D341Med (cell line): ENCODE measurements at places on chromosomes 12 and 14.

DNA sequence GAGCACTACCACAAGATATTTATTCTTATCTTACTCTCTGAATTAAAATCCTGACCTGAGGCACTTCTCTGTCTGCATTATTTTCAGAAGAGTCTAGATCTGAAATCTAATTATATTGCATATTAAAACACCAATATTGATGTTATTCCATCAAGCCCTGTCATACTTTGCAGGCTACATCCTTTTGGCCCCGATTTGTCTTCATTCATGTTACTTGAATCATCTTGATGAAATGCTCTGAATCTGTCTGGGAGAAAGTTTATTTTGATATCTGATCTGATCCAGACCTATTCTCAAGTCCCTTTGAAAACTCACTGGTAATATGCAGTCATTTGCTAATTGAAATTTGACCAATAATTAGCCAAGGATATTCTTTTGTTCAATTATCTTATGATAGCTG, 79.9 kb downstream of the BBS10 start:
- DNase-seq, result no peak

DNA sequence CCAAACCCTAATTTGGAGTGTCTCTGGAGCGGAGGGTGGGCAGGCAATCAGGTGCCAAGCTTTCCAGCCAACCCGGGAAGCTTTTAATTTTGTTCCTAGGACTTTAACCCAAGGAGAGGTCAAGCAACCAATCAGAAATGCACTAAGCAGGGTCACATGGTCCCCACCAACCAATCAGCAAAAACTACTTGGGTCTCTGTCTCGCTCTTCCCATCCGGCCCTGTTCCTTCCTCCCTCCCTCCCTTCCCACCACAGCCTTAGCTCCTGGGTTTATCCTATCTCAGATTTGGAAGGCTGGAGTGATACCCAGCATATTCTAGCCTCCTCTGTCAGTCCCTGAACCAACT, 7.3 kb downstream of the HOXC5 start:
- DNase-seq, result no peak

DNA sequence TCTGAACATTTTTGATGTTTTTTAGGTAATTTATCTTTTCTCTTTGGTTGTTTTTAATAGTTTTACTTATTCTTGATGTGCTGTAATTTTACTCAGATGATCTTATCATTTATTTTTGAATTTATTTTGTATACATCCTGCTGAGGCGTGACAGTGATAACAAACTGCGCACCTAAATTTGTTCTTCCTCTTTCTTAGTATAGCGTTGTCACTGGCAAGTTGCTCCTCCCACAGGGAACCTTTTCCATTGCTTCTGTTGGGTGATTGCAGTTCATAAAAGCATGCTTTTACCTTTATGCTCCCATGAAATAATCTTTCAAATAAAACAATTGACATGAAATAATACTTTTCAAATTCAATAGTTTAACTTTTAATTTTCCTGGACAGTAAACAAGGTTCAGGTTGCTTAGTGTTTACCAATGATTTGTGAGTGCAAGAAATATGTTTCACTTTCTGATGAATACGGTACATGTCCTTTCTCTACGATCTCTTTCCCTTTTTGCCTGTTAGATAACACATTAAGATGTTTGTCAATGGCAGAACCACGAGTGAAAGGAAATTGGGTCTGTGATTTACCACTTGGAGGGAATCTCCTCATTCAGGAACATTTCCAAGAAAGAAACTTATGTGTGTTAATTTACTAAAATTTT, 223.3 kb downstream of the CCDC91 start:
- DNase-seq, result no peak

DNA sequence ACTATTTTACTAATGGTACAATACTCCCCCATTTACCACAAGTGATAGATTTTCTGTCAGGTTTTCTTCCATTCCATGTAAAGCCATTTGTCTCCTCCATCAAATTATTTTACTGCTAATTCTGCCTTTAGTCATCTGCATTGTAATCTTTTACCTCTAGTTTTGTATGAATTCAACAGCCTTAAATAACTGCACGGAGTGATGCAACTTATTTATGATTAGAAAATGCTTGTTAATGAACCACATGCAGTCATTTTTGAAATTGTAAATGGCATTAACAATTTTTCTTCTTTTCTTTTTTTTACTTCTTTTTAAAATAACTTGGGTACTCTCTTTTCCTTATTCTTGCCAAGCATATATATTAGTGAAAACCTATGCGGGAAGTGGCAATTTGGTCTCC, 71.5 kb downstream of the RESF1 start:
- DNase-seq, result no peak

- DNase-seq, result no peak
Observed at GRCh38 chr12:132256646-132257045, 72.7 kb downstream of the GALNT9 start.

DNA sequence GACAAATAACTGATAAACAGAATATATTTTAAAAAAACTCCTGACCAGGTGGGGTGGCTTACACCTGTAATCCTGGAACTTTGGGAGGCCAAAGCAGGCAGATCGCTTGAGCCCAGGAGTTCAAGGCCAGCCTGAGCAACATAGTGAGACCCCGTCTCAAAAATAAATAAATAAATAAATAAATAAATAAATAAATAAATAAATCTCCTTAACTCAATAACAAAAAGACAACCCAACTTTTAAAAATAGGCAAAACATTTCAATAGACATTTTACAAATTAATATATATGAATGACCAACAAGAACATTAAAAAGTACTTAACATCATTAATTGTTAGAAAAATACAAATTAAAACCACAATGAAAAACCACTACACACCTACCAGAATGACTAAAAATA, 56.2 kb upstream of the CAPRIN2 start:
- DNase-seq, result no peak

GRCh38 chr12:112796067-112796466, 4.5 kb downstream of the RPH3A start:
- DNase-seq, result no peak

- no peak for DNase-seq
Observed at GRCh38 chr12:48486261-48486660, 4.0 kb downstream of the C12orf54 start.

DNA sequence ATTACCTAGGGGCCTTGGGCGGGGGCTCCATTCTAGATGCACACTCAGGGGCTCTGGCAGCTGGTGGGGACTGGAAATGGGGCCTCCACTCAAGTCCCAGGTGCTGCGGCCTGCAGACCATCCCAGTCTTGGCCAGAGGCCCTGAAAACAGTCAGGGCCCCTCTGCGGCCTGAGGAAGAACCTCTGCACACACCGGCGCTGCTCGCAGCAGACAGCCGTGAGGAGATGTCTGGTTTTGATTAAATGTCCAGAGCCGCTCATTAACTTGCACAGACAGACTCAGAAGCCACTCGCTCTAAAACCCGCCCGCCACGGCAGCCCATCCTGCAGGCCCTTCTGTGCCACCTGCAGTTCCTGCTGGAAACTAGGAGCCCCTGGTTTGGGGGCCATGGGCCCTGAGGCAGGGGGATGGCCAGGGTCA, 36.4 kb upstream of the NCOR2 start:
- DNase-seq, result no peak

DNA sequence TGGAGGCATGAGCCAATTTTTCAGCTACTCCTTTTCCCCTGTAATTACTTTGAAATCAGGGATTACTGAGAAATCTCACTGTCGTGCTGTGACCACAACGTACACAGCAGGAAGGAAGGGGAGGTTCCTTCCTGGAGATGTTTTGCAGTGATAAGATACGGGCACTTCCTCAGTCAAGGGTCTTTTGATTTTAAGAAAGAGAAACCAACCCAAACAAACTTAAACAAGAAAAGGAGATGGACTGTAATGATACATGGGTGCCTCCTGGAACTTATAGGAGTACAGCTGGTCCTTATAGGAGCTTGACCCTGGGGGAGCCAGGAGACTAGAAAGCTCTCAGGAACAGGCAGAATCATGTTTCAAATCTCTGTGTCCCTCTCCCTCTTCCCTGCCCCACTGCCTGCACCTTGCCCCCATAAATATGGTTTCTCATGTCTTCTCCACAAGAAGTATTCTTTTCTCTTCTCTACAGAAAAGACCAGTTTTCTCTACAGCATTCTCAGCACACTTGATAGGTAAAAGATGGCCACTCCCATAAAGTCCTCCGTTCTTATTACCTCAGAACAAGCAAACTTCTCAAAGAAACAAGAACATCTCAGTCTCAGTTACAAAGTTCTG, 281.1 kb upstream of the AMIGO2 start:
- no peak for DNase-seq

DNA sequence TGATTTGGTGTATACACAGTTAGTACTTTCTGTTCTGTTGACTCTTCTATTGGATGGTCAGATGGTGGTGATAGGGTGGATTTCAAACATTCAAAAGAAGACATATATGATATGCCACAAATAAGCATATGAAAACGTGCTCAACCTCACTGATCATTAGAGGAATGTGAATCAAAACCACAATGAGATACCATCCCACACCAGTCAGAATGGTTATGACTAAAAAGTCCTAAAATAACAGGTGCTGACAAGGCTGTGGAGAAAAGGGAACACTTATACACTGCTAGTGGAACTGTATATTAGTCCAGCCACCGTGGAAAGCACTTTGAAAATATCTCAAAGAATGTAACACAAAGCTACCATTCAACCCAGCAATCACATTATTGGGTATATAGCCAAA, 425.5 kb downstream of the C12orf50 start:
- no peak for DNase-seq

- DNase-seq, result no peak
Observed at GRCh38 chr12:30978639-30979038, 52.1 kb downstream of the TSPAN11 start.

DNA sequence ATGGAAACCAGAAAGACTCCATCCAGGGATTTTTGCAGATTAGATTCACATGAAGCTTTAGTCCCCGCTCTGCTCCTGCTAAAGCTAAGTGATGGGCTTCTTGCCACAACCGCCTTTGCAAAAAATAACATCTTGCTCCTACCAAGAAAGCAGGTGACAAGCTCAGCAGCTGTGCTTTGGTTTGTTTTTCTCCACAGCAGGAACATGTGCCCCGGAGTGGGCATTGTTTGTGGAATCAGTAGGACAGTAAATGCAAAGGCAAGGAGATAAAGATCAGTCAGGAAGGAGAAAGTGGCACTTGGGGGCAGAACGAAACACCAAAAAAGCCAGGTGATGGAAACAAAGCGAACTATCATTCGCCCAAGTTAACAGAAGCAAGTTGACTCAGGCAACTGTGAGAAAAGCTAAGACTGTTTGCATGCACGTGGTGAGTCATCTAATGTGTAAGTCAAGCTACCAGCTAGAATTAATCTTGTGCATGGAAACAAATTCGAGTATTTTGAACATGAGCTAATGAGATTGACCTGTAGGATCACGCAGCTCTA, 165.5 kb upstream of the PLXNC1 start:
- no peak for DNase-seq

GRCh38 chr12:2853626-2854025, 3.2 kb downstream of the TEX52 start:
- peak; percentile 95 for DNase-seq

GRCh38 chr12:26939192-26939832, 1.0 kb downstream of the FGFR1OP2 start:
- DNase-seq, result peak; percentile 12

DNA sequence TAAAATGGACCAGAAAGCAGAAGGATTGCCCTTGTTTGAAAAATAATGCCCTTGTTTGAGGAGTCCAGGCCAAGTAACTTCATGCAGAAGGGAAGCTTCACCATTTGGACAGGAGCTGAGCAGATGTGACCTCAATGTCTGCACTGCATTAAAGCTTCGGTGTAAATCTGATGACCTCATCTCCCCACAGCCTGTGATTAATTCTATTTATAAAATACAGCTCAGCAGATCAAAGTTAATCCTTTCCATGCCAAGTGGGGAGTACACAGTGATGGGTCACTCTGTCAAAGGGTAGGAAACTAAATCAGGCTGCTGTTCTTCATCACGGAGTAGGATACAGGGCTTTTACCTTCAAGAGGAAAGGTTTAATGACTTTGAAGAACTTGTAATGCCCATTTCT, 533.7 kb downstream of the RPS29 start:
- peak; percentile 49 for DNase-seq

GRCh38 chr12:30797689-30798088, 42.9 kb upstream of the CAPRIN2 start:
- DNase-seq, result no peak

DNA sequence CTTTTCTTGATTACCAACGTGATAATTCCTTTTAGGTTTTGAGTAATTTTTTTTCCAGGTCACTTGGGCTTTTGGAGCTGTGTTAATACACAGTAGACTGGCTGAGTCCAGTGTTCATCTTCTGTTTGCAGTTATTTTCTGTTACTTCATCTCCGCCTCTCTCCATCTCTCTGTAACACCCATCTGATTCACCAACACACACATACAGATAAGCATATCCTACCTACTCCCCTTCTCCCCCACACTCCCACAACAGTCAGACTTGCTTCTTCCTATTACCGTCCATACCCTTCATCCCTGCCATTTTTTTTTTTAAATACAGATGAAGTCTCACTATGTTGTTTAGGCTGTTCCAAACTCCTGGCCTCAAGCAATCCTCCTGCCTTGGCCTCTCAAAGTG, 72.7 kb upstream of the MANSC4 start:
- no peak for DNase-seq

GRCh38 chr14:72613231-72613974, 280.5 kb downstream of the DPF3 start:
- no peak for DNase-seq

DNA sequence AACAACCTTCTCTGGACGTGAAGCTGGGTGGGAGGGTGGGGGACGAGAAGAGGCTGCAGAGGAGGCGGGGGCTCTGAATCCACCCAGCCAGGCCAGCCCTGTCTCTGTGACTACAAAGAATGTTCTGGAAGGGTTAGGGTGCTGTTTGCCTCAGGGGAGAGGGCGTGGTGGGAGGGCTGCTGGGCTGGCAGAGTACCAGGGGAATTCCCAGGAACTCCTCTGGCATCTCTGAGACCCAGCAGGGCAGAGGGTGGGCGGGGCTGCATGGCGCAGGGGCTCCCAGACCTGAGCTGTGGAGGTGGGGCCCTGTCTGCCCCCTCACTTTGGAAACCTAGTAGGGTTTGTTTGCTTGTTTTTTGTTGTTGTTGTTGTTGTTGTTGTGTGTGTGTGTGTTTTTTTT, 45.5 kb upstream of the FZD10 start:
- DNase-seq, result no peak

GRCh38 chr12:27521066-27521465, 2.9 kb upstream of the PPFIBP1 start:
- no peak for DNase-seq

- peak; percentile 68 for DNase-seq
Observed at GRCh38 chr12:54853933-54854538, at the start of gene MUCL1. Gene MUCL1 (plus strand): TSS chr12:54854516. CDS start chr12:54854583, 67 bp downstream.

DNA sequence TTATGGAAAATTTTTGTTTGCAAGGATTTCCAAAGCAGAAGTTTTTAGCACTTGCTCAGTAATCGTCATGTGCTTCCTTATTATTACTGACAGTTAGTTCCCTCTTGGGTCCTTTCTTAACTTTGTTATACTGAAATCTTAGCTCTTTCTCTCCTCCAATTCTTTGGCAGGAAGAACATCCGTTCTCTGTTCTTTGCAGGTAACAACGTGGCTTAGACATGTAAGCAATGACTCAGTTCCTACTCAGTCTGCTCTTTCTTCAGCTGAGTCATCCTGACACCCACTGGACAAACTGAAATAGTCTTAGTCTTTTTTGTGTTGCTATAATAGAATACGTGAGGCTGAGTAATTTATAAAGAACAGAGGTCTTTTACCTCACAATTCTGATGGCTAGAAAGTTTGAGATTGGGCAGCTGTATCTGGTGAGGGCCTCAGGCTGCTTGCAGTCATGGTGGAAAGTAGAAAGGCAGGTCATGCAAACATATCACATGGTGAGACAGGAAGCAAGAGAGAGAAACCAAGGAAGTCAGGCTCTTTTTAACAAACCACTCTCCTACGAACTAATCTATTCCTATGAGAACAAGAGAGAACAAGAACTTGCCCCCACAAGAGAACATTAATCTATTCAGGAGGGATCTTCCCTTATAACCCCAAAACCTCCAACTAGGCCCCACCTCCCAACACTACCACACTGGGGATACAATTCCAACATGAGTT, 49.2 kb downstream of the TESPA1 start:
- DNase-seq, result no peak
